ENCODE measurements at places on chromosomes 16 and 17. TPM values are rescaled to one million over a fixed set of nuclear protein-coding genes. Genes with fewer than 3 reads are reported as not detected.

Gene TBC1D3E
- total RNA-seq = 0.77 TPM

DNA sequence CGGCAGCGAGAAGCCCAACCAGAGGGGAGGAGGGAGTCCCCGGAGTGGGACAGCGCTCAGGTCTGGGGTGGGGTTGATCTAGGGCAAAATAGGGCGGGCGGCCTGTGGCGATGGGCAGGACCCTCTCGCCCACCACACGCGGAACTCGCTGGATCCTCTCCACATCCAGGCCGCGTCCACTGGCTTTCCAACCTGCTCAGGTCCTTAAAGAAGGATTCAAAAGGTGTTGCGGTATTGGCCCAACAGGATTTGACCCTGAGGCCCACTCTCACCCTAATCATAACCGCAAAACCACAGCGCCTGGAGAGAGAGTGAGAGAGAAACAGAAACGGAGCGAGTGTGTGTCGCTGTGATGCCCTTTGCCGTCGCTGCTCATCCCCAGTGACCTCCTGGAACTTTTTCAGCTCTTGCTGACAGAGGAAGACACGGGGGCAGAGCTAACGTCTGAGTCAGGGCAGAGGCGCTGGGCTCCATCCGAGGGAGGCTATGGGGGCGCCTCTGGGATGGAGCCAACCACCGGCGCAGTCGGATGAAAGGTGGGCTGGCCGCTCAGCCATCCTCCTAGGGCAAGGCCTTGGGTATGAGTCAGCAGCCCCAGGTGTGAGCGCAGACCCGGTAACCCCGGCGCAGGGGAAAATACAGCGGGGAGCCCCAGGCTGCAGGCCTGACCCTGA lies 16.7 kb upstream of the OR1F1 start:
- DNase-seq = peak; percentile 33

DNA sequence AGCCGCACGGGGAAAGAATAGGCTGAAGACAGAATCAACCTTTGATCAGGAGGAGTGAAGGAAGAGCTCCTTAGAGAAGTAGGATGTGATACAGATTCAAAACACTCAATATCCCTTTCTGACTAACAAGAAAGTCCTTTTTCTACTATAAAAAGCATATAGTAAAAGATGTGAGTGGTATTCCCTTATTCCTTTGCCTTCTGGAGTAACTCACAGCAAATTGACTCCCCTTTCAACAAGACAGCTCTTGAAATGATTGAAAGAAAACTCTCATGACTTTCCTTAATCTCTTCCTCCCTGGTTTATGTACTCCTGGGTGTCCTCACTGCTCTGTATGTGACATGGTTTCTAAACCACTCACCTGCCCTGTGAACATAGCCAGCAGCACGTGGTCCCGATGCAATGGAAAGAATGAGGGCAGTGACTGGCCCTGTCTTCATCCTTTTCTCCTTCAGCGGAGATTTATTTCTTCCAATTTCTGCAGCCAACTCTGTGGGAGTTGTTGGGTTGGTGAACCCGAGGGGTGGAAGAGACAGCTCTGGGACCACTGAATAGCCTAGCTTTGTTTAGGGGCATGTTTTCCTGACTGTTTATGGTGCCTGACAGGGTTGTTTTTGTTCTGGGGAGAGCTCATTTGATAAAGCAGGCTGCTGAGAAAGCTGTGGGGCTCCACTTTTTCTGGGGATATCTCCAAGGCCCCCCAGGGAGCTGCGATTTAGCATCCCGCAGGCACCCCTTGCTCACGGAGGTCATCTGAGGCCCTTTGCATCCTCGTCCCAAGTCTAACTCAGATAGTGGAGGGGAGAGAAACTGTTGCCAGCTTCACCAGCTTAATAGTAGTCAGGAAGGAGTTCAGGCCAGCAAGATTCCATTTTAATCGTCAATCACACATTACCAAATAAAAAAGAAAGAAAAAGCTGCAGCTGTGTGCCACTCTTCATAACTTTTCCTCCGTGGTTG lies 46.7 kb downstream of the MAP2K6 start:
- no peak for DNase-seq

Gene PLEKHH3
- total RNA-seq = 26.9 TPM

- no peak for DNase-seq
These were observed 178.3 kb downstream of the SOX9 start for GRCh38 chr17:72299100-72299499.

DNA sequence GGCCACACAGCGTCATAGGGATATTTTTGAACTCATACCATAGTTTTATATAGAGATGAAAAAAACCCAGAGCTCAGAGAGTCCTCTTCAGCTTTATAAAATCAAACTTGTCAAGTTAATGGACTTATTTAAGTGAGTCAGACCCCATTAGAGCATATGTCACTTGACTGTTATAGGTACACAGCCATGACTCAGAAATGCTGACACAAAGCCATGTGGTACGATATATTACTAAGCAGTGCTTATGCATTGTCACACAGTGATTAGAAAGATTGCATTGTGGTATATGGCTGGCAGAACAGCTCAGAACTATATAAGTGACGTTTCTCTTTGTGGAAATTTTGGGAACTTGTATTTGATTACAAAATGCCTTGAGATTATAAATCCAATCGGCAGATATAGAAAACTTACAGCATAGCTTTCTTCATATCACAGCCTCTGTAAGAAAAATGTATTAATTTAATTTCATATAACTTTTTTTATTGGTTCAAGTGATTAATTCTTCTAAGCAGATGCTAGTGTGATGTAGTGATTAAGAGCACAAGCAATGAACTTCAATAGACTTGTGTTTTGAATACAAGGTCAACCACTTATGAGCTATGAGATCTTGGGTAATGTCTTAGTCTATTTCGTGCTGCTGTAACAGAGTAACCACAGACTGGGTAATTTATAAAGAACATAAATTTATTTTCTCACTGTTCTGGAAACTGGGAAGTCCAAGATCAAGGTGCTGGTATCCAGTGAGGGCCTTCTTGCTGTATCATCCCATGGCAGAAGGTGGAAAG lies 25.8 kb upstream of the GINS3 start:
- peak; percentile 98 for DNase-seq

GRCh38 chr16:87107201-87107600 lies 210.0 kb downstream of the C16orf95 start:
- no peak for DNase-seq

DNA sequence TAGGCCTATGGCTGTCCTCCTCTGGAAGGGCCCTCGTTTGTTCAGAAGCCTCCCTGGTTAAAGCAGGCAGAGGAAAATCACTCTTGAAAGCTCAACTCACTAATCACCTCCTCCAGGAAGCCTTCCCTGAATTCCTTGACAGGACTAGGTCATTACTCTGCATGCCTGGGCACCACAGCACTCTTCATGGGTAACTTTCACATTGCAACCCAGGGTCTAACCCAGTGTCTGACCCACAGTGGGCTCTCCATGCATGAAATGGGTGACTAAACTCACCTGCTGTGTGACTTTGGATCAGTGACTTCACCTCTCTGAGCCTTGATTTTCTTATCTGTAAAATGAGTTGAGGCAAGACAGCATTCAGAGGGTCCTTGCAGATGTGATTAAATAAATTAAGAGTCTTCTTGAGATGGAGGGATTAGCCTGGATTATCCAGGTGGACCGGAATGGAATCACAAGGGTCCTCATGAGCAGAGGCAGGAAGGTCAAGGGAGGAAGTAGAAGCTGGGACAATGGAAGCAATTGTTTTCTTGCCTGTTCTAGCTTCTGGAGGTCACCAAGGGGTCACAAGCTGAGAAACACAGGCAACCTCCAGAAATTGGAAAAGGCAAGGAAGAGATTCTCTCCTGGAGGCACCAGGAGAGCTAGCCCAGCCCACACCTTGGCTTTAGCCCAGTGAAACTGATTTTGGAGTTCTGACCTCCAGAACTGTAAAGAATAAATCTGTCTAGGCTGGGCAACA lies 3.8 kb upstream of the RAI1 start:
- no peak for DNase-seq

Gene PROCA1
- 0.26 TPM for total RNA-seq

DNA sequence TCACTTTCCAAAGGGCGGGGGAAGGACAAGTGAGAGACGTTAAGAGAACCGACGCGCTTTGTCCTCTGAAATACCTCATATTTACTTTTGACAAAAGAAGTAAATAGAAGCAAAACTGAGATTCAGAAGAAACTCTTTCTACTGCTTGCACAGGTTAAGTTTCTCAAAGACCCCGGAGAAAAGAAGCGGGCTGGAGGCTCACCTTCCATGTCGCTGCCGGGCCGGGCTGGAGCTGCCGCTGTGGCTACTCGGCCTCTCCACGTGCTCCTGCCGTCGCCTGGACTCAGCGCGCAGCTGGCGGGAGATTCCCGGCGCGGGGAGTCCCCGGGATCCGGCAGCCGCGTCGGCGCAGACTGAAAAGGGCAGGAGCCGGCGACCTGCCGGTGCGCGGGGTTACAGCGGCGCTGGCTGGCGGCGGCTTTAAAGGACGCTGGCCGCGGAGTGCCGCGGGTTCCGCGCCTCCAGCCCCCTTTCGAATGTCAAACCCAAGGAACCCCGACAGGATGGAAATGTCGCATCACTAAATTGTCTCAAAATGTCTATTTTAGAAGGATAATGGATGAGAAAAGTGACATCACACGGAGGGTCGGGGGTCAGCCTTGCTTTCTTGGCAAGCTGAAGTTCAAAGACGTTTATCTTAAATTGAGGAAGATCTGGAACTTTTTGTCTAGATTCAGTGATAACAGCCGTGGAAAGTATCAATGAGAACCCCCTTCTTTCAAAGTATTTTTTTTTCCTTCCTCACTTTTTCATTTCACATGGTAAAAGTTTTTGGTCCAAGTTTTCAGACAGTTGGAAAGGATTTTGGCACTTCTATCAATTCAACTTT lies at the start of gene IKZF3:
IKZF3 (minus strand) TSS at position 395 of the 829 bp plus-strand sequence; CDS start at position 209, 186 bp downstream.
- peak; percentile 54 for DNase-seq

DNA sequence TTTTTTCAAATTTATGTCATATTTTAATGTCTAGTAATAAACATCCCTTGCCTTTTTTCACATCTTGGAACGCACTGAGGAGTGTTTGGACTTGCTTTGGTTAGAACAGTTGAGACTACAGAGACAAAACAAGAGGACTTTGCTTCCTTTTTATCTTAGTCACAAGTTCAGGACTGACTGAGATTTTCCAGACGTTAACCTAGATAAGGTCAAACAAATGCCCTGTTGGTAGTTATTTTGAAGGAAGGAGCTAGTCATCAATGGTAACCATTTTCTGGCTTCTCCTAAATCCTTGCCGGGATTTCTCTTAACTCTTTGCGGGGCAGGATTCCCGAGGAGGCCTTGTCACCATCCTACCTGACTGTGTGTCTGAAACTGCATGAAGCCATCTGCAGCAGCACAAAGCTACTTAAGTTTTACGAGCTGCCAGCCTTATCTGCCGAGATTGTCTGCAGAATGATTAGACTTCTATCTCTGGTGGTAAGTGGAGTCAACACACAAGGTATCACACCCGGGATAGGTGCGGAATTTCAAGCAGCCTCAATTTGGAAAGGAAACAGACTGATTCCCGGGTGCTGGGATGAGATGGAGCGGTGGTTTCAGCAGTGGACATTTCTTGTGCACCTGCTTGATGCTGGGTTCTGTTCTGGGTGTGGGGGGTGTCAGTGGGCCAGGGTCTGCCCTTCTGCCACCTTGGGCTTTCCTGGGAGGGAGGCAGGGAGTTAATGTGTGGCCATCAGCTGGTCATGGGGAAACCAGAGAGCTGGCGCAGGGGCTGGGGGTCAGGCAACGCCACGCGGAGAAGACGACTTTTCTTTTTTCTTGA lies 48.3 kb downstream of the RNF213 start:
- DNase-seq = no peak

GRCh38 chr17:56754523-56755208 lies 79.1 kb downstream of the C17orf67 start:
- DNase-seq = no peak

- no peak for DNase-seq
These were observed 845 bp downstream of the P3H4 start for GRCh38 chr17:41810659-41811548.

Gene TMEM114
- total RNA-seq = not detected

- peak; percentile 77 for DNase-seq
These were observed 26.3 kb downstream of the ARHGAP23 start for GRCh38 chr17:38454532-38454931.

DNA sequence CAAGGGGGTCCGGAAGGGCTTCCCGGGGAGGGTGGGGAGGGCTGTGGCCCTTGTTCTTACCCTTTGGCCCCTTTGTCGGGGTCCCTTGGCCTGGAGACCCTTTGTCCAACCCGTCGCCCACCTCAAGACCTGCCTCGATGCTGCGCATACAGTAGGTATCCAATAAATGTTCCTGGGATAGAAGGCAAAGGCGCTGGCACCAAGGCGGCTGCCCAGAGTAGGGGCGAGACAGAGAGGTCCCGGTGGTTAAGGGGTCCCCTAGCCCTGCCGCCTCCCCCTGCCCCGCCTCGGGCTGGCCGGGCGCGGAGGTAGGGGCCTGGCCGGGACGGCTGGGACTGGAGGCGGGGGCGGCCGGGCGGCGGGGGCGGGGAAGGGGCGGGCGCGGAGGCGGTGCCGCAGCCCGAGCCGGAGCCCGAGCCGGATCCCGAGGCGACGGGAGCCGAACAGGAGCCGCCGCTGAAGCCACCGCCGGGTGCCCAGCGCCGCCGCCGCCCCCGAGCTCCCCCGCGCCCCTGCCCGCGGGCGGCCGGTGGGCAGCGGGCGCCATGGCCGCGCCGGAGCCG lies at the start of gene NHERF2:
NHERF2 (plus strand) TSS at position 442 of the 563 bp plus-strand sequence; CDS start at position 546, 104 bp downstream.
- no peak for DNase-seq

DNA sequence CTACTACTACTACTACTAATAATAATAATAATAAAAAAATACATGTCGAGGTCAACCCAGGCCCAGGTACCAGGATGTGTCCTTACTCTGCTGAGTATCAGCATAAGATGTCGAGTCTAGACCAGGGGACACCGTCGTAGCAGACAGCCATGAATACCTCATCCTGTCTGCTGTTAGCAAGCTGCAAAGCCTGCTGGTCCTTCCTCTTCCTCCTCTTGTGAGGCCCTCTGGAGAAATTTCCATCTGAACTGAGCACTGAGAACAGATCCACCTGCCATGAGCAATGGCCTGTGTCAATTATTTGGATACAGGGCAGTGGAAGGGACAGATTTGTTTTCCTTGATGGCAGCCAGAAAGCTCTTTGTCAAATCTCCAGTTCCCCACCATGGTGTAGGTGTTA lies 168.5 kb downstream of the XYLT1 start:
- no peak for DNase-seq

DNA sequence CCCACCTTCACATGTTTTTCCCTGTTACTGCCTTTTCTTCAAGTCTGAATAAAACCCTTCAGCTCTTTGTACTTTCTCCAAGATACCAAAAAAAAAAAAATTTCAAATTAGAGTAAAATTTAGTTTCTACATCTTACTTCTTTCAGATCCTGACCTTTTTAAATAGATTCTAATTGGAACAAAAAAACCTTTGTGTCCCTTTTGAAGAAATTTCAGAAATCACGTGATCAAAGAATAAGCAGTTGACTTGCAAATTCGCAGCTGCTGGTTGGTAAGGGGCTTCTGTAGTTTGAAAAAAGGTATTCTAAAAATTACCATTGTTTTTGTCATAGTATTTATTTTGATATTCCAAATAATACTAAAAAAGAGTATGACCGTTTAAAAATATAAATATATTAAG lies 71.7 kb downstream of the CDC27 start:
- no peak for DNase-seq

- peak; percentile 12 for DNase-seq
These were observed 144.7 kb upstream of the IRX3 start for GRCh38 chr16:54431041-54431996.

GRCh38 chr17:75847614-75848522 lies 3.7 kb upstream of the UNC13D start:
- DNase-seq = no peak

Data from bronchial epithelial cell (primary cell).